HFFc6 (cell line): ENCODE measurements at places on chromosomes 3 and 15.
A peak's percentile ranks its signal among the peaks of the same experiment; 100 is the strongest.

- H3K27me3 ChIP-seq, result peaks cover 7% of the 10 kb centered on the region
- H3K4me1 ChIP-seq, result peaks cover 61% of the 10 kb centered on the region
- DNase-seq, result no peak
- peak overlapping the region; percentile 19; the same call in 1 of the 2 replicates for H3K27ac ChIP-seq
- no peak overlapping the region for H3K4me3 ChIP-seq
- peaks cover 15% of the 10 kb centered on the region for H3K36me3 ChIP-seq
These were observed 24.1 kb upstream of the MRPS22 start for GRCh38 chr3:139319428-139320402.

- H3K4me3 ChIP-seq, result no peak overlapping the region
- no peaks in the 10 kb centered on the region for H3K27me3 ChIP-seq
These were observed 11.3 kb downstream of the SHISA5 start for GRCh38 chr3:48492461-48493202.

DNA sequence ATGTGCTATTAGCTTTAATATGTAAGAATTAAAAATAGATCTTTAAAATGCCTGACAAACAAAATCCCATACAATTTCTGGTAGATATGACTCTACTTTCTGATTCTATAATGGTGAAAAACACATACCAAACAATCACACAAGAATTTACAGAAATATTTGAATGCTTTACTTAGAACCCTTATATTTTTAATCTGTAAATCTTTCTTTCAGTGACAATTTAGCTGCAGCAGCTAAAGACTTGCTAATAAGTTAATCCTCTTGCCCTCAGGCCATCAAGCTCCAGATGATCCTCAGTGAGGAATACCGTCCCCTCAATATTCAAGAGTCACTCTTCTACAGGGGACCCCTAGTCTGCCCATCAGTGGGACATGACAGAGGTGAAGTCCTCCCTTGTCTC is 55.6 kb downstream of the C3orf80 start:
- no peaks in the 10 kb centered on the region for H3K36me3 ChIP-seq
- H3K4me1 ChIP-seq, result no peaks in the 10 kb centered on the region
- no peak overlapping the region for H3K4me3 ChIP-seq
- DNase-seq, result no peak

GRCh38 chr15:52735231-52736089 is 54.7 kb downstream of the ONECUT1 start:
- no peak overlapping the region for H3K4me3 ChIP-seq
- peak; percentile 67 for DNase-seq
- H3K36me3 ChIP-seq, result no peaks in the 10 kb centered on the region
- no peak overlapping the region for H3K27ac ChIP-seq
- peaks cover 58% of the 10 kb centered on the region for H3K4me1 ChIP-seq

- H3K4me3 ChIP-seq, result no peak overlapping the region
- H3K4me1 ChIP-seq, result peaks cover 10% of the 10 kb centered on the region
- no peak overlapping the region for H3K27ac ChIP-seq
- DNase-seq, result no peak
These were observed 175.6 kb downstream of the AKAP13 start for GRCh38 chr15:85555875-85556617.
